ENCODE measurements at places on chromosomes 16 and 17.

- DNase-seq: no peak
These were observed 816.9 kb downstream of the CDH11 start for GRCh38 chr16:64304951-64305350.

GRCh38 chr16:275786-276232 lies at the start of gene RGS11:
RGS11 (minus strand) TSS chr16:275944; CDS start chr16:275911, 33 bp downstream.
- no peak for DNase-seq

DNA sequence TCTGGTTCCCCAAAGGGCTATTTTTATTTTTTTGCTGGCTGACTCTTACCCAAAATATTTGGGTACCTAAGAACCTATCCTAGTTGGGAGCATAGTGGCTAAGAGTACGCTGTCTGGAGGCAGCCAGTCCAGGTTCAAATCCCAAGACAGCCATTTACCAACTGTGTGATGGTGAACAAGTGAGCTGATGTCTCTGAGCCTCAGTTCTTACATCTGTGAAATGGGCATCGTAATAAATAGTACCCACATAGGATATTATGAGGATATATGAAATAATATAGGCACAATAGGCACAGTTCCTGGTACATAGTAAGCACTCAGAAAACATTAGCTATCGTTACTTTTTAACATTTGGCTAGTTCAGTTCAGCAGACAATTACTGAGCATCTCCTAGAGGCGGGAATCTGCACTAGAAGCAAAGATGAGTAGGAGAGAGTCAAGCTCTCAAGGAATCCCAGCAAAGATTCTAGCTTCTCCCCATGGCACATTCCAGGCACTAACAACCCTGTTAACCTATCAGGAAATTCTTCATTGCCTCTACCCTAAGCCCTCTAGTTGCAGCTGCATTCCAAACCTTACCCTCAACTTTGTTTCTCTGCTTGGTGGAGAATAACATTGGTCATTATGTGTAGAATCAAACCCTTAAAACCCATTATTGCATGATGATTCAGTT lies 31.6 kb downstream of the GPR139 start:
- DNase-seq: no peak

DNA sequence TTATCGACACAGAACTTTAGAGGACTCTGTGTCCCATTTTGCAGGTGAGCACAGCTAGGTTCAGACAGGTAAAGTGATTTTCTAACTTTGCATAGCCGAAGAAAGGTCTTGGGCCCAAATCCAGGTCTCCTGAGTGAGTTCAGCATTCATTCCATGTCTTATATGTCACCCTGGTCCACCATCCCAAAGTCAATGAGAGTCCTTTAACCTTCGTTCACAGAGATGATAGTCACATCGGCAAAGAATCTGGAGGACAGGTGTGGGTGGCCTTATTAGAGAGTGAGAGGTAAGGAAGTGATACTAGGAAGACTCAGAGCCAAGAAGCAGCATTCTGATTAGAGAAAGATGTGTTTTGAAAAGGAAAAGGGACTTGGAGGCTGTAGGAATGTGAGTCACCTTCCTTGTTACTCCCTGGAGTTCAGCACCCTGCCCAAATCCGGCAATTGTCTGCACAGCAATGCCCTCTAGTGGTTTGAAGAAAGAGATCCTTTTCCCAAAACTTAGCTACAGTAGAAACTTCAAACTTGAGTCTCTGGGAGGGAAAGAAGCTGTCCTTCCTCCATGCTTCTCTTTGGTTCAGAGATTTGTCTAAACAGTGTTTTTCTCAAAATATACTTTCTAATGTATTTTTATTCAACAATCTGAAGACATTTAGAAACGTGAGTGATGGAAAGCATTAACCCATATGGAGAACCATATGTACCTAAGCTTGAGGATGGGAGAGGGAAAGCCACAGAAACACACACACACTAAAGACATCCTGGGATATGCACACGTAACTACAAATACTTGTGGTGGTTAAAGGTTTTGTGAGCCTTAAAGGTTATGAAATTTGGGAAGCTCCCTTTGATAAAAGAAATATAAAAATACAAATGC lies 96.4 kb upstream of the SHISA6 start:
- no peak for DNase-seq

- DNase-seq: no peak
These were observed 6.5 kb upstream of the ABR start for GRCh38 chr17:1186214-1186820.

GRCh38 chr17:29042679-29043538 lies at the start of gene PIPOX:
PIPOX (plus strand) TSS chr17:29043141; CDS start chr17:29043226, 85 bp downstream.
- no peak for DNase-seq

- no peak for DNase-seq
These were observed 59.5 kb downstream of the CDYL2 start for GRCh38 chr16:80744856-80745255.

GRCh38 chr17:69434164-69434579 lies 19.7 kb downstream of the MAP2K6 start:
- no peak for DNase-seq

DNA sequence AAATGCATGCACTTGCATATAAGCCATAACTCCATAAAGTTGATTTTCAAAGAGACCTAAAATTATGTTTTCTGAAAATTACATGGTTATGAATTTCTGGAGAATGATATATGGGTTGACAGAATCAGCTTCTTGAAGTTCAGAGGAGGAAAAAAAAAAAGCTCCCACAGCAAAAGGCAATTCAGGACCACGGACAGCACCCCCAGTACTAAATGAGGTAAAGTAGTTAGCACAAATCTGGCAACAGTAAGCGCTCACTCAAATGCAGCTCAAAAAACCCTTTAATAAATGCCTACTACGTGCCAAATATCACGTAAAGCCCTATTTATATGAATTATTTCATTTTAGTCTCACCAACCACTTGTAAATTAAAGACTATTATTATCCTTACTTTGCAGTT lies 135.2 kb downstream of the SHISA9 start:
- no peak for DNase-seq
